ENCODE measurements at places on chromosomes 13 and 19.

GRCh38 chr13:59710996-59711701 is 452.6 kb downstream of the DIAPH3 start:
- DNase-seq, result no peak

DNA sequence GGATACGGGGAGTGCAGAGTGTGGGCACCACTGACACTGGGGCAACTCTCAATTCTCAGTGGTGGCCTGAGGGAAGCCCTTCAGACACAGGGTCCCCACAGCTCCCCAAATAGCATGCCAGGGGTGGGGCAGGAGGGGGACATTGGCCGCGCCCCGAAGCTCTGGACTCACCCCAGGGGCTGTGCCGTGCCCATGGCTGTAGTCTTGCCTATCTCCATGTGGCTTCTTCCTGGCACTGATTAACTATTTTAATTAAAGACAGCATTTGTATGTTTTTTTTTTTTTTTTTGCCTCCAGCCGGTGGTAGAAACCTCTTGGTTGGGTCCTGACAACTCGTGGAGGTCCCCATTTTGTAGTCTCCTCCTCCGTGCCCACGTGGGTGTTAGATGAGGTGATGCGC is 23.3 kb downstream of the GATAD2A start:
- DNase-seq, result no peak

- no peak for DNase-seq
These were observed 443 bp downstream of the TBXA2R start for GRCh38 chr19:3606174-3606689.

DNA sequence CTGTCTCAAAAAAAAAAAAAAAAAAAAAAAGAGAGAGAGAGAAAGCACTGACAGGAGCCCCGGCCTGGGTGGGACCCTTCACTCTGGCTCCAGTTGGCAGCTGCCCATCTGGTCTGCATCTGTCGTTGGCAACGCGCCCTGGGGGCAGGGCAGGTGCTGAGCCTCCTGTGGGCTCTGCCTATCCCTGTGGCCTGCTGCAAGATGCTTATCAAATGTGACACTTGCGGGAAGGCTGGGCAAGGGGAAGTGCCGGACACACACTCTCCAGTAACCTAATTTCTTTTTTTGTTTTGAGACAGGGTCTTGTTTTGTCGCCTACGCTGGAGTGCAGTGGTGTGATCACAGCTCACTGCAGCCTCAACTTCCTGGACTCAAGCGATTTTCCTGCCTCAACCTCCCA is 10.7 kb upstream of the KPTN start:
- no peak for DNase-seq
